ENCODE measurements at places on chromosomes 1 and 21. TPM values are rescaled to one million over a fixed set of nuclear protein-coding genes. Genes with fewer than 3 reads are reported as not detected.

RPE65 gene
- total RNA-seq, result not detected

ZNF648 gene
- total RNA-seq, result not detected

TMEM82 gene
- not detected for total RNA-seq

TRIM46 gene
- 14.6 TPM for total RNA-seq

NFASC gene
- total RNA-seq, result 0.32 TPM

FAM3B gene
- not detected for total RNA-seq

MNDA gene
- not detected for total RNA-seq

RHD gene
- total RNA-seq, result 0.10 TPM

CTTNBP2NL gene
- total RNA-seq, result 0.57 TPM

ZFP69B gene
- total RNA-seq, result 3.8 TPM

TRIM62 gene
- 10.0 TPM for total RNA-seq

SIPA1L2 gene
- total RNA-seq, result 0.66 TPM

TFF3 gene
- not detected for total RNA-seq

TP53BP2 gene
- total RNA-seq, result 35.2 TPM

FCAMR gene
- total RNA-seq, result not detected

DNM3 gene
- 1.5 TPM for total RNA-seq
